ENCODE measurements at places on chromosomes 5 and 9.

DNA sequence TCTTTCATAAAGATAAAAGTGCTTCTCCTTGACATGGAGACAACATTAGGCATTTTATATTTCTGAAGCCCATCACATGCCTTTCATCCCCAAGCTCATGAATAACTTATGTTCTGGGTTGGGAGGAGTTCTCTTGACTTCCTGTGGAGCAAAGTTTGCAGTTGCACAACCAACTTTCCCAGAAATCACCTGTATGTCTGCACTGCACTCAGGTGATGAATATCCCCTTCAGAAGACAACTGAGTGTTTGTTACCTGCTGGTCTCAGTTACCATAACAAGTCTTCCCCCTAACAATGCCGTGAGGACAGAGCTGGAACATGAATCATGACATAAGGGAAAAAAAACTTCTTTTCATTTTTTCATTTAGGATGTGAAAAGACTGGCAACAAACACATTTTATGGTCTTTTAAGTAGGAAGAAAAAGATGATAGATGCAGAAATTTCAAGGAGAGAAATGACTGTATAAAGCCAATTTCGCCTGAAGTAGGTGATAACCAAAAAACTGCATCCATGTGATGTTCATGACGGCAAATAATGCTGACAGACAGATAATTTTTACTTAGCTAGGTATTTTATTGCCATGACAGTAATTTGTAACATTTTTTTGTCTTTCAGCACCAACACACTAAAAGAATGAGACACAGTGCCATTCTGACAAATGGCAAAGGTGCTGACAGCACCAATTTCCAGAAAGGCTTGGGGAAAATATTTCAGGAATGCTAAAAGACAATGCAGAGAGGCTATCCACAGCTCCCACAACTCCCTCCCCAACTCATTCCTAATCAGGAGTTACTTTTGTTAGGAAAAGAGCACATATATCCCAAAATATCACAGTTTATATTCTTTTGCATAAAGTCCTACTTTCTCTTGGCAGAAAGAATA, 656.3 kb downstream of the PRELID2 start:
- DNase-seq, result no peak

DNA sequence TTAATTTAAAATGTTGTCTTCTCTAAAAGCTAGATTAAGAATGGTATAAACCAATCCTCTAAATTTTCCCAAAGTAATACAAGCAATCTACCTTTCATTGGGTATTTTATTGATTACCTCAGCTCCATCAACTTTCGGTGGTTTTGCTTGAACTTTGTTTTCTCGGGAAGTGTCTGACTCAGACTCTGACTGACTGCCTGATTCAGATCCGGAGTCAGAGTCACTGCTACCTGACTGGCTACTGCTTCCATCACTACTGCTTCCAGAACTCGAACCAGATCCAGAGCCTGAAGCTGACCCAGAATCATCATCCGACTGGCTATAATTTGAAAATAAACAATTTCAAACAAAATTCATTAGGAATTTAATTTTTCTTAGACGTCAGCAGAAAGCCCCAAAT, 24.0 kb downstream of the CHD1 start:
- DNase-seq, result no peak

GRCh38 chr5:176948458-176948857, 49.3 kb upstream of the HK3 start:
- DNase-seq, result no peak

GRCh38 chr5:143970159-143970558, 158.2 kb downstream of the HMHB1 start:
- DNase-seq, result no peak

- no peak for DNase-seq
Observed at GRCh38 chr5:52864884-52865283, 77.2 kb downstream of the ITGA1 start.

GRCh38 chr5:143231973-143232812, 171.3 kb downstream of the NR3C1 start:
- DNase-seq, result no peak

GRCh38 chr5:131218392-131218791, 45.5 kb upstream of the CDC42SE2 start:
- DNase-seq, result no peak

DNA sequence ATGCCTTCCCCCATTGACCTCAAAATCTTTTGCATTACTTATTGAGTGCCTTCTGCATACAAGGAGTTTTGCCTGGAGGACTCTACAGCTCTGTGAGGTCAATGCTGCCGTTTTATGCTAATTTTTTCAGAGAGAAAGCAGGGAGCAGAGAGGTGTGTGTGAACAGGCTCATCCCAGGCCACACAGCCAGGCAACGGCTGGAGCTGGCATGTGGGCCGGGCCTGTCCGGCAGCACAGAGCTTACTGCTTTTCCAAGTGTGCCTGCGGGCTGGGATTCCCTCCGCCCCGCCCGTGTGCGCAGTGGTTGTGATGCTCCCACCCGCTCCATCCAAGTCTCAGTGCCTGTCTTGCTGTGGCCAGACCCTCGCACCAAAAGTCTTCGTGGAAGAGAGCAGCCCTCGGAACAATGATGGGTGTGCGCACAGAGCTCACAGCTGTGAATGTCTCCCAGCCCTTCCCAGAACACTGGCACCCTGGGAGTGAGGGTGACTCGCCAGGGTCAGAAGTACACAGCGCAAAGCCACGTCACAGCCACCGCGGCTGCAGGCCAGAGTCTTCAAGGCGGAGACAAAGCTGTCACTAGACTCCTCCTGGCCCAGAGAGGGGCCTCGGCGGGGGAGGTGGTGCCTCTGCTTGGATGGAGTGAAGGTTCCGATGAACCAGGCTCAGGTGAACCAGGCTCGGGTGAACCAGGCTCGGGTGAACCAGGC, 82.8 kb downstream of the COL5A1 start:
- no peak for DNase-seq

DNA sequence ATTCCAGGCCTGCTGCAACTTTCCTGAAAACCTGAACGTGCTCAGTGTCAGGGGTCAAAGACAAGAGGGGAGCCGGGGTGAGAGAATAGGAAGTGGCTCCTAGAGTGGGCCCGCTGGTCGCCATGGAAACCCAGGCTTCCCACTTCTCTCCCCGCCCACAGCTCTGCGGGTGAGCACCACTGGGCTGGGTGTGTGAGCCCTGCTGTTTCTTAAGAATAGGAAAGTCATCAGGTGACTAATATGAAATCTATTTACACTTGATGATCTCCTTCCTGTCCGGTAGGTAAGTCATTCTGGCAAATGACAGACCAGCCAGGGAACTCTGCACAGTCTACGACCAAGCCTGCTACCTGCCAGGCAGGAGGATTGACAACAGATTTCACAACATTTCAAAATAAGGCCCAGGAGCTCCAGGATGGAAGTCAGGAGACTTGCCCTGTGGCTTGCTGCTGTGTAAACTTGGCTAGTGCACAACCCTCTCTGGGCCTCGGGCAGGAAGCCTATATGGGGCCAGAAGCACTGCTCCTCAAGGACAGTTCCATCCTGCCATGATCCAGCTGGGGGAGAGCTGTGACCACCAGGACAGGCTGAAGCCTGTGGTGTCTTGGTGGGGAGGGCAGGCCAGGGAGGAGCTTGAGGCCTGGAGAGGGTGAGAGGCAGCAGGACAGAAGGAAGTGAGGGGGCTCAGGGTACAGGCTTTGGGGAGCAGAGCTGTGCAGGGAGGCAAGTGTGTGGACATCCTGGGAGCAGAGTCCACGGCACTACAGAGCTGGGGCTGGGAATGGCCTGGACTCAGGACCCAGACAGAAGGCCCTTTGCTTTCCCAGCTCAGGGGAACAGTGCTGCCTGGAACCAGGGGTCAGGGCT, 60.6 kb downstream of the SHB start:
- no peak for DNase-seq

- no peak for DNase-seq
Observed at GRCh38 chr5:173762045-173762444, 126.1 kb upstream of the CPEB4 start.

DNA sequence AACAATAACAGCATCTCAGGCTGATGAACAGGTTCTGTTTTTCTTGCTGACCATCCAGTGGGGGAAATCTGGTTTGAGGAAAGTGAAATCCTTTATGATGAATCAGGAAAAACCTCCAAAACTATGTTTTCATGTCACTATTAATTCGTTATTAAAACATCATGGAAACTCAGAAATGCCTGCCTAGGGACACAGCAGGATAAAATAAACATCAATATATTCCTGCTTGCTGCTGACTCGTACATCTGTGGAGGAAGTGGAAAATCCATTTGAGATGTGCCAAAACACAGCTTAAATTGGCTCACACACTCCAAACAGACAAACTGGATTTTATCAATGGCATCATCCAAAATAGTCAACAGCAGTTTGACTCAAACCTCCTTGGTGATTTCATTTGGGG, 53.0 kb downstream of the TEK start:
- no peak for DNase-seq

DNA sequence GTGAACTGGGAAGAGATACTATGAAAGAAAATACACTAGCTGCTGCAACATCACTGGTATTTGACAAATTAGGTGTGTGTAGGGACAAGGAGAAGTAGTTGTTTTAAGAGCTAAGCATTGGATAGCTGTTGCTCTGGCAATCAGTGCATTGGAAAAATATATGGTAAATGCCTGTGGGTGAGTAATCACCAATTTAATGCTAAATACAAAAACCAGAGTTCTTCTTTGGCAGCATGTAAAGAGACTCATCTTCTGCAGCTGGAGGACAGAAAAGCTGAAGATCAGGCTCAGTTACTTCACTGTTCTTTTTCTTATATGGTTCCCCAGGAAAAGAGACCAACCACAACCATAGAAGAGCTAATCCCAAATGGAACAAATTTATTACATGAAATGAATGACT, 201.8 kb upstream of the MPDZ start:
- DNase-seq, result no peak

DNA sequence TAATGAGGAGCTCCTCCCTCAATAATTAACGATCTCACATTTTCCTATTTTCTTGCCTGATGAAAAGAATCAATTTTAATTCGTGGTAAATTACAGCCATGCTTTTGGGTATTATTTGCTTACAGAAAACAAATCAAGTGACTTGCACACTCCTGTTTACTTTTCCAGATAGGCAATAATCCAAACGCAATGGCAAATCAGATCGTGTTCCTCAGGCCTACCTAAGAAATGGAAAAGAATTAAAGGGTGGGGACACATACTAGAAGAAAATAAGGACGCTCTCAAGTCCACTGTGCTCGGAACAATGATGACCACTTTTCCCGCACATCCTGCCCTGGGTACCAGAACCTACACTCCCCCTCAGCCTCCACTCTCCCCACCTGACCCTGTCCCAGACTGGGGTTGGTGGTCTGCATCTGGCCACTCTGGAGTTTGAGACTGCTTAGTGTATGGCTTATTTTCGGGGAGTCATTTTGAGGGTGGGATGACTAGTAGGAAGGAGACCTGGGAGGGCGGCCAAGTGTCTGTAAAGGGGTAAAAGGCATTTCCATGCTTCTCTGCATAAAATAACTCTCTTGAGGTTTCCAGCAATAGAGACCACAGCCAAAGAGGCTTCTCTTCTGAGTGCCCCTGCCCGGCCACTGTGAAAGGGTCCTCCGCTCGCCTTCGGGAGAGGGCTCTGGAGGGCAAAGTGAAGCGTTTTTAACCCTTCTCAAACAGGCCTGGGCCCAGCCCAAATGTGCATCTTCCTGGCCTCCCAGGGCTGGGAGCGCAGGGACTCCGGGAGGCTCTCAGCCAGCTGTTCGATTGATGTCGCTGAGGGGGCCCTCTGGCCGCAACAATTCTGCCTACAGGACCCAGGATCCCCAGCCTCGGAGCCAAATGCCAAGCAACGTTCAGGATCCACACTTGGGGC, 4.5 kb upstream of the OTP start:
- DNase-seq, result no peak

DNA sequence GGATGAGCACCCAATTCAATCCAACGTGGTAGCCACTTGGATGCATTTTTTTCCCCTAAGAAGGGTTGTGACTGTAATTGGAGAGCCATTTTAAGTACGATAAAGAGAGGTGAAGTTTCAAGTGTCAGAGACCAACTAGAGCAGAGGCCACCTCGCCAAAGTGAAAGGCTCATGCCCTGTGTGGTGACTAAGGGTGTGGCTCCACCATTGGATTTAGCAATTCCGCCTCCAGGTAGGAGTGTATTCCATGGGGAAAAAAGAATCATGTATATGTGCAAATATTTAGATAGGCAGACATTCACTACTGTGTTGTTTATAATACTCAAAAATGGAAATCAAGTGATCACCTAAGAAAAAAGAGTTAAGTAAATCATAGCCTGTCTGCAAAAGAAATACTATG, 53.1 kb upstream of the S1PR3 start:
- no peak for DNase-seq

- DNase-seq, result no peak
Observed at GRCh38 chr9:96423322-96423984, 5.3 kb upstream of the ZNF367 start.

DNA sequence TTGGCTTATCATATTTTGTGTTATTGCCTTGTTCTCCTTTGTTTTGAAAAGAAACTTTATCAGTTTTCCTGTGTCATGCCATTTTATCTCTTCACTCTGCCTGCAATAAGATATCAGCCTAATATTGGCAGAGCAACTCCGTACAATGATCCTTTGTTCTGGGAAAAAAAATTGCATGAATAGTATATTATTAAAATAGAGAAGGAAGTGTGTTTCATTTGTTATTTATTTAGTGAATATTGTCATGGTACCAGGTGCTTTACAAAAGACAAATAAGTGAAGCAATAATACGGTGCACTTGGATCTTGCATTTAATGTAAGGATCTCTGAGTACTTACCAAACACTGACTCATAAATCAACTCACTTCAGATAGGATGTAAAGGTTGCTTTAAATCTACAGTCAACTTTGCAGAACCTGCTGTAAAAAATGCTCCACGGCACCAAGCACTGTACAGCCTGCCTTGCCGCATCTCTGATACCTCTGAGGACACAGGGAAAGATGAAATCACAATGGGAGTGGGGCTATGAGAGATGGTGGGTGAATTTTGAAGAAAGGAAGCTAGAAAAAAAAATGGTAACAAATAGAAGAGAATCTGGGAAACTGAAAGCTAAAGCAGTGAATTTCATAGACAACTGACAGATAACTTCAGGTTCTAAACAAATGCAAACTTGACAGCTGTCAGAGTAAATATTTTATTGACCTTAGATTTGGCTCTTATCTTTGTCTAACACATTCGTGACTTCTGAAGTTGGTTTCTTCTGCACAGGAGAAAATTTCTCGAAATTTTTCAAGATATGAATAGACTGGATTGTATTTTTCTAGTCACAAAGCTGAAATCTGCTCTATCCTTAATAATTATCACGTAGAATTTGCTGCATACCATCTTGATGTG, 232.1 kb downstream of the ENC1 start:
- no peak for DNase-seq

DNA sequence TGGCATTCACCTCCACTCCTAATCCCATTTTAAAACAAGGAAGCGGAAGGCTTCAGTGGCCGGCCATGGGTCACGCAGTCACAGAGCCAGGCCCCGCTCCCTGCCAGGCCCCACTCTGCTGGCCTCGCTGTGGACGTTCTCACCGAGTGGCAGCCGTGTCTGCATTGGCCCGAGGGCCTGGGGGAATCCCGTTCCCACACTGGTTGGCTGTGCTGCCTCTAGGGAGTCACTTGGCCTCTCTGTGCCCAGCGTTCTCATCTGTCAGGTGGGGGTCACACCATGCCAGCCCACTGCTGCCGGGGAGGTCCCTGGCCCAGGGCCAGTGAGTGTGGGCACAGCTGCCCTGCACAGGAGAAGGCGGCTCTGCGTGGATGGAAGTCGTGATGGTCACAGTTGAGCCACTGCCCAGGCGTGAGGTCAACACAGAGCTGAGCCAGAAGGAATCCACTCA, 13.4 kb upstream of the SLC9A3 start:
- no peak for DNase-seq

GRCh38 chr5:170445936-170446335, 56.8 kb upstream of the KCNMB1 start:
- DNase-seq, result no peak
